ENCODE measurements at places on chromosomes 4 and X.

GRCh38 chrX:72304877-72305276 is 837 bp downstream of the CITED1 start:
- DNase-seq: no peak

GRCh38 chr4:38678078-38678477 is 14.1 kb downstream of the KLF3 start:
- DNase-seq: no peak

- no peak for DNase-seq
Observed at GRCh38 chr4:114658179-114658578, 59.6 kb downstream of the UGT8 start.

DNA sequence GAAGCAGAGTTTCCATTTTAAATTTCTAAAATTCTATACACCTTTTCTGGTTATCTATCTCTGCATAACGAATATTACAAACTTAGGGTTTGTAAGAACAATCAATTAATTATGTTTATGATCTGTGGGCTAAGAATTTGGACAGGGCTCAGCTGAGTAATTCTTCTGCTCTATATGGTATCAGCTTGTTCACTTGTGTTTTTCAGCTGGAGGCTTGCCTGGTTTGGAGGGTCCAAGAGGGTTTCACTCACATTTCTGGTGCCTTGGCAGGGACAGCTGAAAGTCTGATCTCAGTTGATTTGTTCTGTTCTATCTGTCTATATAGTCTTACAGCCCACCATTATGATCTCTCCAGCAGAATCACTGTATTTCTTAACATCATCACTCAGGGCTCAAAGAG is 57.8 kb upstream of the ADGRA3 start:
- no peak for DNase-seq

All from left forelimb (tissue), 1 donor.